Urothelium cell line (cell line): ENCODE measurements at places on chromosomes 11 and 22.

DNA sequence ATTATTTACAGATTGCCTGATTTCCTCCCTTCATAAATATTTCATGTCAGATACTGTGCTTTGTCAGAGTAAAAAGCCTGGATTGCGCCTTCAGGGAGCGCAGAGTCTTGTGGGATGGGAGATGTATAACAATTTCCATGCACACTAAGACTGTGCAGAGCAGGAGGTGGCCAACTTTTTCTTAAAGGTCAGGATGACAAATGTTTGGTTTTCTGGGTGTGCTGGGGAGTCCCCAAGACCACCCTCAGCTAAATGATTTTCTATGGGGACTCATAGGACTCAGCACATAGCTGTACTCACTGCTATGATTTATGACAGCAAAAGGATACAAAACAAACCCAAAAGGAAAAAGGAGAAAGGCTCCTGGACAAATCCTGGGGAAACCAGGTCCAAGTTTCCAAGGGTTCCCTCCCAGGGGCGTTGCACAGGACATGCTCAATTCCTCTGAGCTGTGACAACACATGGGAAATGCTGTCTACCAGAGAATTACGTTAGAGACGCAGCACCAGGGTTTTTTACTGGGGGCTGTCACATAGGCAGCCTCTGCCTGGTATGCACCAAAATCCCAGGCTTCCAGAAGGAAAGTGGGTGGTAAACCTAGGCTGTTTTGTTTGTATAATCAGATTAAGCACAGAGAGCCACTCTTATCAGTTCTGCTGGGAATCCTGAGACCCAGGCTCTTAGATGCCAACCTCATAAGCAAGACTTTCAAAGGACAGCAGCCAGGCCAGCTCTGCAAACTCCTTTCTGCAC lies 59.1 kb downstream of the CSNK2A3 start:
- DNase-seq, result no peak

DNA sequence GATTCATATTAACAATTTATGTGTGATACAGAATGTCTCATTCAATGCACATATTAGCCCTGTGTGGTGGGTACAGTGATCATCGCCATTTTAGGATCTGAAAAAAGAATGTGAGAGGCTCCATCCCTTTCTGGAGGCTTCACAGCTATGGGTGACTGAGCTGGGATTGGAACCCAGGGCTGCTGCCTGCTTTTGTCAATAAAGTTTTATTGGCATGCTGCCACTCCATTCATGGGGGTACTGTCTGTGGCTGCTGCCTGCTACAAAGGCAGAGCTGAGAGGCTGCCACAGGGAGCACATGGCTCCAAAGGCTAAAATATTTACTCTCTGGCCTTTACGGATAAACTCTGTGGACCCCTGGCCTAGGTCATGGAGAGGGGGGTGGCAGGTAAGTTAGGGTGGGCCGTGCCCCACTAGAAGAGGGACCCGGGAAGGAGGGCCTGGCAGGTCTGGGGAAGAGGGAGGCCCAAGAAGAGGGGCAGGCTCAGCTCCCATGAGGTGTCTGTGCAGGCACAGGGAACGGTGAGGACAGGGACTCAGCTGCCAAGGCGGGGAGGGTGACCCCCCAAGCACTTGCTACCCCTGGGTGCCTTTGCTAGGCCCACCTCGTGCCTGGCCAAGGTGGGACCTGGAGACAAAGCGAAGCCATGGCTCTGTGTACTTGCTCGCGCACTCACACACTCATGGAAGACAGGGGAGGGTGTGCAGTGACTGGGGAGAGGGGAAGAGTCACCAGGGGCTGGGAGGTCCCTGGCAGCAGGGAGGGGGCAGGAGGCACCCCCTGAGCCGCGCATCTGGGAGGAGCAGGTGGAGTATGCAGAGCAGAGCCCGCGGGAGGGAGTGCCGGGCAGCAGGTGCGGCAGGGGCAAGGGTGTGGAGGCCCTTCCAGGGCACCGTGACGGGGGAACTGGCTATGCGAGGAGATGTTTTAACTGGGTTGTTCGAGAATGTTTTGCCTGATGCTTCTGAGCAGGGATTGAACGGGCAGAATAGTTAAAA lies 335.3 kb downstream of the CTTN start:
- DNase-seq, result no peak

DNA sequence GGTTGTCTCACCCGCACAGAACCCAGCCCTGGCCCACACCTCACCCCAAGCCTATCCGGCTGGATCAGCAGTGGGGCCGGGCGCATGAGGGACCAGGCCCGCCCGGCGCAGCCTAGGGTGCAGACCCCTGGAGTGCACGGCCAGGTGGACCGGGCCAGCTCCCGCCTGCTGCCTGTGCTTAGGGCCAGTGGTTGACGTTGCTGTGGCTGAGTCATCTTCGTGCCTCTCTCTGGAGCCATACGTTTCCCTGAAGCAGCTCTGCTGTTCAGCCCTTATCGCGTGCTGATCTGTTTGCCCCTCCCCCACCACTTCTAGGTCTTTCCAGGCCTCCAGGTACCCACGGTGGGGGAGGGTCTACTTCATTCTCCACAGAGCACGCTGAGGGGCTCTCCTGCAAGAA lies 39.5 kb downstream of the CDKN1C start:
- no peak for DNase-seq

DNA sequence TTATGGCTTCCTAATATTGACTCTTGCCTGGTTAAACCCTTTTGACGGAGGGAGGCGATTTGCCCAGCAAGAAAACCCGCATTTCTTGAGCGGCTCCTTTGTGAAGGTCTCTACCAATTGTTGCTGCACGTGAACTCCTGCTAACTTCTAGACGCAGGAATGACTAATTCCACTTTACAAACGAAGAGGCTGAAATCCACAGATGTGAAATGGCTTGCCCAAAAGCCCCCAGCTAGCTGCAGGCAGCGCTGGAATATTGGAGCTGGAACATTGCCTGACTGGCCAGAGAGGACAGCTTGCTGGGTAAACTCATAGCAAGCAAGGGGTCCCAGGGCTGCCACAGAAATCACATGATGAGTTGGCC lies 542 bp downstream of the GCAT start:
- no peak for DNase-seq

DNA sequence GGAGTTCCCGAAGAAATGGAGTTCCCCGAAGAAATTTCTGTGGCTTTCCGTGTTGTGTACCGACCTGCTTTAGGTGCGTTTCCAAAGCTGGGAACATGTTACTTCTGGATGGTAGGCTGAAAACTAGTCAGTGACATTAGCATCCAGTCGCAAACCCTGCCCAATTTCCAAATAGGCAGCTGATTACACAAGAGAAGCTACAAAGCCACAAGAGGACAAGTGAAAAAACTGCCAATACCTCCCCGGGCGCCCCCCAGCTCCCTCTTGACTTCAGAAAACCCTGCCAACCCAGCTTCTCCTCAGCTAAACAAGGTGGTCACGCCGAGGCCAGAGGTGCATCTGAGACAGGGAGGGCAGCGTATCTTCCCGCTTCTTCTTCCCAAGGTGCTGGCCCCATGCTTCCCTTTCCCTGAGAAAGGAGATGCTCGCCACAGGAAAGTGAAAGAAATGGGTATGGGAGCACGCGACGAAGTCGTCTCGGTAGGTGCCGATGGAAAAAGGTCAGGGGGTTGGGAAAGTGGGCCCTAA lies 551 bp downstream of the AGBL2 start:
- peak; percentile 10 for DNase-seq

GRCh38 chr11:70397983-70398833 lies at the start of gene CTTN:
CTTN (plus strand) TSS chr11:70398529; CDS start chr11:70407298, 8,769 bp downstream.
- peak; percentile 96 for DNase-seq

DNA sequence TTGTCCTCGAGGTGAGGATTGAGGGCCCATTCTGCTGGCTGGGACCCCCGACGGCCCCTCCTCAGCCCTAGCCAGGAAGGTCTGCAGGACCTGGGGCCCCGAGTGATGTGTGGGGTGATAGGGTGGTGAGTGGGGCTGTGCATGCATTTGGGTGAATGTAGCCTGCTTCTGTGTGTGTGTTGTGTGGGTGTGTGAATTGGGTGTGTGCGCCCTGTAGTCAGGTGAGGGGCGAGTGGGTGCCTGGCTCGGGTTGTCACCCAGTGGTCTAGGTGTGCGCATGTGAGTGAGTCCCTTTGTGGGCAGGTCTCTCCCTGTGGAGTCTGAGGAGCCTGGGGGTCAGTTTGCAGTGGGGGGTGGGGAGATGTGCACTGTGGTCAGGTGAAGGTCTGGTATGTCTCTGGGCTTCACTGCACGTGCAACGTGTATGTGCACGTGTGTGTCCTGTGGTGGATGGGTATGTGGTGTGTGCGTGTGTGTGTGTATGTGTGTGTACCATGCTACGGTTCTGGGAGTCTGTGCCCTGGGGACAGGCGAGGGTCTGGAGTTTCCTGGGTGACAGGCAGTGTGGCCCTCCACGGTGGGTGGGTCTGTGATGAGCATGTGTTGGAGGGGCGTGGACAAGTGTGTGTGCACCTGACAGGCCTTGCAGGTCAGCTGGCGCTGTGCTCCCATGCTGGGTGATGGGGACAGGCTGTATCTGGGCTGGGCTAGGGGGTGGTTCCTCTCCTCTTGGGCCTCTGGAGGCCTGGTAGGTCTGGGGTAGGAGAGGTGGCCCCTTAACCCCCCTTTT lies 1.0 kb downstream of the TMEM151A start:
- no peak for DNase-seq

- peak; percentile 16 for DNase-seq
These were observed 2.4 kb downstream of the LARGE1 start for GRCh38 chr22:33917744-33918406.
